ENCODE measurements at places on chromosomes 12 and 14.

- no peak for DNase-seq
Measured at GRCh38 chr14:46820291-46820690, 168.7 kb upstream of the RPL10L start.

- no peak for DNase-seq
Measured at GRCh38 chr14:88829685-88830302, 5.3 kb downstream of the TTC8 start.

DNA sequence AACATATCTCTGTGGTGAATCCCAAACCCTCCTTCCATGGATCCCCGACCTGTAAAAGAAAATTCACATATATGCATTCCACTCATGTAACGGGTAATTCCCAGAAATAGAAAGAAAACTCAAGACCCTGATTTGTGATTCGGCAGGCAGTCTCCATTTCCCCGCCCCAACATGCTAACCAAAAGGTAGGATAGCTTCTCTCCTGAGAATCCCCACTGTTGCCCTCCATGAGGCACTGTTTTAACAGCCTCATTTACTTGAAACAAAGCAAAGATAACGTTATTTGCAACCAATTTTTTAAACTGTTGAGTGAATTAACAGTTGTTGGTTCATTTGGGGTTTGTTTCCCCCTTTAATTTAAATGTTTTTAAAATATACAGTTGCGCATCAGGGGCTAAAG is 774 bp upstream of the SLC2A13 start:
- DNase-seq = no peak

- no peak for DNase-seq
Measured at GRCh38 chr12:62113366-62114011, 146.7 kb upstream of the USP15 start.

GRCh38 chr14:29810682-29811081 is 117.0 kb downstream of the PRKD1 start:
- DNase-seq = no peak

DNA sequence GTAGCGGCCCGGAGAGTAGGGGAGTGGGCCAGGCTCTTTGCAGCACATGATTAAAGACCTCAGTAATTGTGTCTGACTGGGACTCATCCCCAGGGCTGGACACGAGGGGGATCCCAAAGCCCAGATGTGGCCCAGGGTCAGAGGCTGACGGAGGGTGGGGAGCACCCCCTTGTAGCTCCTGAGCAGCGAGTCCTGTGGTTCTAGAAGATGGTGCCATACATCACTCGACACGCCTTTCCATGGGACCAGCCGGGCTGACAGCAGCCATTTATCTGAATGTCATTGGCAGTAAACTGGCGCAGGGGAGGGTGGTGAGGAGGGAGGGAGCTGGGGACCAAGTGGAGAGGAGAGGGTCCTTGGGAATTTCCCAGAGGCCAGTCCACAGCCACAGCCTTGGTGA is 65.1 kb upstream of the FAM222A start:
- no peak for DNase-seq

DNA sequence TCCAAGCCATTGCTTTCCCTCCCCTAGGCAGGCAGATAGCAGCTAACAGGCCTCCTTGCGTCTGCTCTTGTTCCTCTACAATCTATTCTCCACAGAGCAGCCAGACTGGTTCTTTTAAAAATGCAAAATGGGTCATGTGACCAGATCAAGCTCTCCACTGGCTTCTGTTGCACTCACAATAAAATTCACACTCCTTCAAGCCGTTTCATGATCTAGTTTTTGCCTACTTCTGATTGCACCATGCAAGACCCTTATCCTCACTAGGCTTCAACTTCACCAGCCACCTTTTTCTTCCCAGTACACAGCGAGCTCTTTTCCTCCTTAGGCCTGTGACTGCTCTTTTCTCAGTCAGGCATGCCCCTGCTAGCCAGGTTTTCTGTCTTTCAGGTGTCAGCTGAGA is 6.1 kb upstream of the KRAS start:
- no peak for DNase-seq

- no peak for DNase-seq
Measured at GRCh38 chr14:79551523-79551922, 659.8 kb downstream of the DIO2 start.

DNA sequence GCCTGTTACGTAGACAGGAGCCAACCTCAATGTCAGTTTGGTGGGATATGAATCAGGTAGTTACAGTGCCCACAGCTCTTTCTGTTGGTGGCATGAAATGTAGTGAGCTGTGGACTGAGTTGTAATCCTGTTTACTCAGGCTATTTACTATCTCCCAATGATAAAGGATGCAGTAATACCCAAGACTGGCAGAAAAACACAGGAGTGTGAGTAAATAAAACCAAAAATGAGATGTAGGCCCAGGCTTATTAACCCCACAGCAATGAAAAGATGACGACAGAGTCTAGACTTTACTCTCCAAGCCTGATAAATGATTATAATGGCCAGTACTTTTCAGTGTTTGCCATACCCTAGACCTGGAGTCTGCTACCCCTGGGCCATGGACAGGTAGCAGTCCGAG is 22.8 kb upstream of the LRIG3 start:
- DNase-seq = no peak

- DNase-seq = no peak
Measured at GRCh38 chr12:106753526-106753925, 21.0 kb upstream of the RIC8B start.

- DNase-seq = no peak
Measured at GRCh38 chr12:44246482-44247105, 410.7 kb downstream of the TMEM117 start.

DNA sequence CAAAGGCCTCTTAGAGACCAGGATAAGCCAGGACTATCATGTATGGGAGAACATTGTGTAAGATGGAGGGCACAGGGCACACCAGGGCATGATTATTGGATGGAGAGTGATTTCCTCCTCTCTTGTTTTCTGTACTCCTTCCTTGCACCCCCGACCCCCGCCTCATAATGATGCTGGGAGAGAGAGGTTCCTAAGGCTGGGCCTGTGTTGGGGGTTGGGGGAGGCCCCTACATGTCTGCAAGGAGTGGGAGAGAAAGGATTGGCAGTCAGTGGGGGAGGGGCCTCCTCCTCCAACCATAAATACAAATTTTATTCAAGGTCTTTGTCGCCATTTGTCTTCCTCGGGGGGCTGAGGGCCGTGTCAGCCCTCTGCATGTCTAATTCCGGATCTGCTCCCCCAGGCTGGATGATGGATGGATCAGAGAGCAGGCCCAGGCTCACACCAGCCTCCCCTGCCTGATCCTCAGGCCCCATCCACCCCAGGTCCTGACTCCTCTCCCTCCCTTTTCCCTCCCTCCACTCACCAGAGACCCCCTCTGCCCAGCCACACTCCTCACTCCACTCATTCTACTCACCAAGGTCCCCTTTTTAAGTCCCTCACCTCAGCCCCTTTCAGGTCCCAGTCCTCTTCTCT is 2.0 kb upstream of the C1QL4 start:
- DNase-seq = no peak

DNA sequence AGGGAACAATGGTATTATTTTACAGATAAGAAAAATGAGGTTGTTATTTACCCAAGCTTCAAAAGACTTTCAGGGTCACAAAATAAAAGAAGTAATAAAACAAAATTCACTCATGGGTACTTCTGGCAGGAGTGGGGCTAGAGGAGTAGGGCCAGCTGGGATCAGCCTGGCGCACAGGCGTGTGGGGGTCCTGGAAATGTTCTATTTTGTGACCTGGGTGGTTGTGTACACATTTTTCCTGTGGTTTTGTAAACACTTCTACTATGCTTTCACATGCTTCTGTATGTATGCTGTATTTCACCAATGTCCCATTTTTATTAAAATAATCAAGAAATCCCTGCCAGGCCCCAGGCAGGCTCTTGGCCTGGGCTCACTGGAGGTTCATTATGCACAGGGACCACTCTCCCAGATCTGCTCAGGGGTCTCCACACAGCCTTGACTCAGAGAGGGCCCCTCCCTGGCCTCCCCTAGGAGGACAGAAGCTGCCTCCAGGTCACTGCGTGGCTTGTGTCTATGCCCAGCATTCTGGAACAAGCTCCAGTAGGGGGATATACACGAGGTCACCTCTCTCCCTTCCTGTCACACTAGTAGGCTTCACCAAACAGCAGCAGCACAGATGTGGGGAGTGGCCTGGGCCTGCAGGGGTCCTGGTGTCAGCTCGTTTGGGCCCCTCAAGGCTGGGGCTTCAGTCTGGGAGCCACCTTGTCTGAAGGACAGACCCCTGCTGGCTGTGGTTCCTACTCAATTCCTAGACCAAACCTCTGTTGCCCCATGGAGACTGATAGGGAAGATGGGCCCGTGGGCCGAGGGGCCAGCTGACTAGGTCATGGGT is 37.8 kb downstream of the ANAPC7 start:
- DNase-seq = no peak

- no peak for DNase-seq
Measured at GRCh38 chr12:77082021-77082420, 16.7 kb upstream of the E2F7 start.

GRCh38 chr14:53767566-53767965 is 189.1 kb downstream of the BMP4 start:
- no peak for DNase-seq

DNA sequence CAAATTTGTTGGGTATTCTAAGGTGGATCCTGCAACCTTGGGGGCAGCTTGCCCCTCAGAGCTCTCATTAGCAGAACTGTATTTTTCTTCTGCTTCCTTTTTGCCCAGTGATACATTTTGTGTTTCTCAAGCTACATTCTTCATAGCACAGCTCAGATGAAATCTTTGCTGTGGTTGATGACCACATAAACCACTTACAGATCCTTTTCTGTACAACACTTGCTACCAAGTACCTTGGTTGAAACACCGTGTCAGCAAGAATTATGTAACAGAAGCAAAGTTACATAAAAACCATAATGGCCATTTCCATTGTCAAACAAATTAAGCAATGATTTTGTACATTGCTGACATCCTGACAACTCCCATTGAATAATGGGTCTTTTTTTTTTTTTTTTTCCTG is 9.7 kb upstream of the PLBD1 start:
- DNase-seq = no peak

- peak; percentile 19 for DNase-seq
Measured at GRCh38 chr14:88168498-88169165, 154.4 kb downstream of the KCNK10 start.

- no peak for DNase-seq
Measured at GRCh38 chr12:6145564-6145963, 21.1 kb upstream of the VWF start.

- no peak for DNase-seq
Measured at GRCh38 chr12:109433618-109434017, 43.5 kb downstream of the KCTD10 start.

DNA sequence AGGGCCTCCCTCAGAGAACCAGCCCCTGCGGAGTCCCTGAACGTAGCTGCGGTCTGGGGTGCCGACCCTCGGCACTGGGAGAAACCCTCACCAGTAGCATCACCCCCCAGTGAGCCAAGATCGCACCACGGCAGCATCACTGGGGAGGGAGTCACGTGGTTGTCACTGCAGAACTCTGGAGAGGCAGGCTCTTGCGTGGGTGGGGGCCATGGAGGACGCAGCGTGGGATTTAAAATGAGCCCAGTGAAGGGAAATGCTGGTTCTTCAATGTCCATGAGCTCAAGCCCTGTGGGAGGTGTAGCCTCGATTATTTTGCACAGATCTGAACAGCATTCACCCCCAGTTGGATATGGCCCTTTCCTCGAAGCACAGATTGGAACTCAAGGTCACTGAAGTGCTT is 3.9 kb upstream of the GALNT9 start:
- DNase-seq = no peak
